ENCODE measurements at places on chromosomes 4 and X.

DNA sequence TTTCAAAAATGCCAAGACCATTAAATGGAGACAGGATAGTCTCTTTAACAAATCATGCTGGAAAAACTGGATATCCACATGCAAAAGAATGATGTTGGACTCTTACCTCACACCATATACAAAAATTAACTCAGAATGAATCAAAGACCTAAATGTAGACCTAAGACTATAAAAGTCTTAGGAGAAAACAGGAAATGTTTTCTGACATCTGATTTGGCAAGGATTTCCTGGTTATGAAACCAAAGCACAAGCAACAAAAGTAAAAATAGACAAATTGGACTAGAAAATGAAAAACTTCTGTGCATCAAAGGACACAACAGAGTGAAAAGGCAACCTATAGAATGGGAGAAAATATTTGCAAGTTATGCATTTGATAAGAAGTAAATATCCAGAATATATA is 37.6 kb downstream of the ARFIP1 start:
- DNase-seq = no peak

DNA sequence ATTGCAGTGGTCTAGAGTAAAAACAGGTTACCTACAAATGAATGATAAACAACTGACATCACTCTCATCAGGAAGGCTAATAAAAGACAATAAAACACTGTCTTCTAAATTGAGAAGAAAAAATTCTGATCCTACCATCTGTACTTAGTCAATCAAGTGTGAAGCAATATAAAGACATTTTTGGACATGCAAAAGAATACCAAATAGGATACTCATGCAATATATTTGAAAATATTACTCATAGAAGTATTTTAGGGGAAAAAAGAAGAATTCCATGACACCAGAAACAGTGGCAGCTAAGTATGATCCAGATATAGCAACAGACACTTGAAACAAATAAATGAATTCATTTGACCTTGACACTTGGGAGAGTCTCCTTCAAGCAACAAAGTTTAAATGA is 63.8 kb upstream of the FAM120C start:
- DNase-seq = no peak

GRCh38 chr4:1333256-1333655 is 13.8 kb upstream of the UVSSA start:
- DNase-seq = no peak

DNA sequence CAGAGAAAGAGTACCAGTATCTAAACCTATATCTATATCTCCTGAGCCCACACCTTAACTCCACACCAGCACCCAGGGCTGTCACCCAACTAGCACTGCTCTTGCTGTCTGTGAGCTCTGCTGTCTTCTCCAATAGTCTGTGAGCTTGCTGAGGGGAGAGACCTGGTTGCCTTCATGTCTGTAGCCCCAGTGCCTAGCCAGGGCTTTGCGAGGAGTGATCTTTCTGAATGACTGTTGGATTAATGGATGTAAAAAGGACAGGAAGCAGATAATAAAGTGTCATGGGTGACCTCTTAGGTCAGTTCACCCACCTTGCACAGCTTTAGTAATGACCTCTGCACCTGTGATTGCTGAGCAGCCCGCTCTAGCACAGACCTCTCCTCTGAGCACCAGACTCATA is 30.5 kb downstream of the CNGA2 start:
- no peak for DNase-seq

DNA sequence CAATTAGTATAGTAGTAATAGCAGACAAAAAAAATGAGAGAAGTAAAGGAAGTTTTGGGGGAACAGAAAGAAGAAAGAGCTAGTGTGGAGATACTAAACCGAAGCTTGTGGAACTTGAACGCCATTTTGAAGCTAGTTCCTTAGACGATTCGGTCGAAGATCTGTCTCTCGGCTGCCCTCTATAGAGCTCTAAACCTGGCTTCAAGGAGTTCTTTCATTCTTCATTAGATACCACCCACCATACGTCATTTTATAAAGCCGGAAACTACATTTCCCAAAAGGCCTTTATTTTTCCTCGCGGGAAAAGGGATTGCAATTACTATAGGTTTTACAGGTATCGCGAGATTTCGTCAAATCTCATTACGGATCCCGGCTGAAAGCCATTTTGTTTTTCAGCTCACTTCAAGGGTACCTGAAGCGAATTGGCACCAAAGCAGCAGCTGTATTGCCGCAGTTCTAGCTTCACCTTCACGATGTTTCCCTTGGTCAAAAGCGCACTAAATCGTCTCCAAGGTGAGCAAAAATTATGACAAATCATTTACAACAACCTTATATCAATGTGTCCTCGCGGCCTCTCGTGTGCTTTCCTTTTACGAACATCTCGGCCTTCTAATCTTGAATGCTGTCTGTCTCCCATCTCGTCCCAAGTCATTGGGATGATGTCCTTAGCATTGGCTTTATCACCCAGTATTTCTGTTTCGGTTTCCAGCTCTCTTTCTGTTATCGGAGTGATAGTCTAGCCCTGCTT is at the start of gene COX7B:
TSS of gene COX7B (plus strand) at position 388 of the 748 bp plus-strand sequence. CDS start at position 474, 86 bp downstream.
- DNase-seq = peak; percentile 91

- DNase-seq = no peak
Measured at GRCh38 chrX:147322496-147322895, 508.0 kb upstream of the CXorf51A start.

- no peak for DNase-seq
Measured at GRCh38 chr4:41977709-41978108, 3.8 kb upstream of the DCAF4L1 start.

- no peak for DNase-seq
Measured at GRCh38 chrX:47566841-47567240, 5.8 kb downstream of the ARAF start.

DNA sequence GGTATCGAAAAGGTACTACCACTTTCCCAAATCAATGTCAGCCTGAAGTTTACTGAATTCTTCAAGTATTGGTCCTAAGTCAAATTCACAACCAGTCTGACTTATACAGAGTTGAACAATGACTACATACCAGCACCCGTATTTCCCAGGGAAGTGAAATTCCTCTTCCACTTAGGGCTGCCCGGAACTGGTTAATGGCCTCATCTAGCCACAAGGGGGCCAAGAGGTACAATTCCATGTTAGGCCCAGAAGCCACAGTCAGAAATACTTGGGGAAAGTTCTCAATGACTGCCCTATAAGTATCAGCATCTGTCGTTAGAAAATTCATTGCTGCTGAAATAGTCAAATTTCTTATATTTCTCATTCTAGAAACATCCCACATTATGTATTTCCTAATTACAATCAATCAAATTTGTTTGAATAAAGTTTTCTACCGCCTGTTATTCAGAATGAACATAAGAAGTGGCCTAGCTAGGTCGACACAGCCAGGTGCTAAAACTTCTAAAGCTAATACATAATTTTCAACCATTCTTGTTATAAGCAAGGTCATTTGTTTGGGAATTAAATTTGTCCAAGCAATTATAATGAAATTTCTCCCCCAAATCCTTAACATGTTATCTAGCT is 5.6 kb upstream of the PCDH7 start:
- no peak for DNase-seq

DNA sequence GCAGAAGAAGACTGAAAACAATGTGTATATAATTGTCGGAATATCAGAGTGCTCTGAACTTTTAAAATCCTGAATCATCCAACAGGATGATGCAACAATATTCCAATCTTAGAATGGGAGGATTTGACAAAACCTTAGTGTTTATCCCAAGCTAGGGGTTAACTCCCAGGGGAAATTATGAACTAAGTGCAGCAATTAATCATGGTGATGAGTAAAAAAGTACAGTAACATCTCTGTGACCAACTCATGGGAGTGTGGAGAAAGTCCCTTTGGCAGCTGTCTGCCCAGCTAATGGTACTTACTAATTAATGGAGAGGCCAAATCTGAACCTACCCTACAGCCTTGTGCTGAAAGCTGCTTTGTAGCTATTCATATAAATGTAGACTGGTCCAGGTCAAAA is 257.6 kb upstream of the DDX53 start:
- DNase-seq = no peak

- no peak for DNase-seq
Measured at GRCh38 chrX:100381619-100382018, 28.5 kb downstream of the PCDH19 start.

DNA sequence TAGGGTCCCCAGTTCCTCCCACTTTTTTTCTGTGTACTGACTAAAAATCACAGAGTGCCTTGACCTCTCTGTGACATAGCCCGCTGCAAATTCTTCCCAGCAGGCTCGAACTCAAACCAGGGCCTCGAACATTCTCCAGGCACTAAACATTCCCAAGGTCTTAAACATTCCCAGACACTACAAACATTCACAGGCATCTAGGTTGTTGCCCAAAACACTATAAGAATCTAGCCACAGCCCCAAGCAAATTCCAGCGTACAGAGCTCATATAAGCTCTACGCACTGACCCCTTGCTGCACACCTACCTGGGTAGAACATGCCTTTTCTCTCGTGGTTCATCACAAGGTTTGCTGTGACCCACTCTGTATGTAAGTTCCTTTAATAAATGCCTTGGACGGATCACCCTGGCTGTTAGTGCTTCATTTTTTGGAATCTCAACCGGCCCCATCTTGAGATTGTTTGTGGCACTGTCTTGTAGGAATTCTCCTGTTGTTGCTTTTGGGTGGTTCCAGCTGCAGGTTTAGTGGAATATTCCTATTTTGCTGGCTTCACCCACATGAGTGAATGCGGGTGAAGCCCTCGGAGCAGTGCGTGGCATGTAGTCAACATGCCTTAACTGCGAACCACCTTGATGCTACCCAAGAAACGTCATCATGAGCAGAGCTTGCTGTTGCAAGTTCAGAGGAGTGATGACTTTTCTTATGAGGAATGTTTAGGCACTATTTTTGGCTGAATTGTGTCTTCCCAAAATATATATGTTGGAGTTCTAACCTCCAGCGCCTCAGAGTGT is 230.0 kb downstream of the HS3ST1 start:
- DNase-seq = no peak

GRCh38 chrX:372856-373640 is 13.7 kb downstream of the PPP2R3B start:
- DNase-seq = no peak

DNA sequence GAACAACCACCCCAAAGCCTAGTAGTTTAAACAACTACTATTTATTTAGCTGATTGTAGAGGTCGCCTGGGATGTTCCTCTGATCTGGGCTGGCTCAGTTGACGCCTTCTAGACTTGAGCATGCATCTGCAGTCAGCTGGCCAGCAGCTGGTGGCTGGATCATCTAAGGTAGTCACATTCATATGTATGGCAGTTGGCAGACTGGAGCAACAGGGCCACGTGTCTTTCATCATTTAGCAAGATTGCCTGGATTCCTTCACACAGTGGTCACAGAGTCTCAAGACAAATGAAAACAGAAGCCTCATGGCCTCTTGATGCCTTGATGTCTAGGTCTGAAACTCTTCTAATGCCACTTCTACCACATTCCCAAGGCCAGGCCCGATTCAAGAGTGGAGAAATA is 220.6 kb upstream of the S100G start:
- DNase-seq = no peak

- DNase-seq = no peak
Measured at GRCh38 chrX:113124693-113125092, 284.1 kb upstream of the AMOT start.

DNA sequence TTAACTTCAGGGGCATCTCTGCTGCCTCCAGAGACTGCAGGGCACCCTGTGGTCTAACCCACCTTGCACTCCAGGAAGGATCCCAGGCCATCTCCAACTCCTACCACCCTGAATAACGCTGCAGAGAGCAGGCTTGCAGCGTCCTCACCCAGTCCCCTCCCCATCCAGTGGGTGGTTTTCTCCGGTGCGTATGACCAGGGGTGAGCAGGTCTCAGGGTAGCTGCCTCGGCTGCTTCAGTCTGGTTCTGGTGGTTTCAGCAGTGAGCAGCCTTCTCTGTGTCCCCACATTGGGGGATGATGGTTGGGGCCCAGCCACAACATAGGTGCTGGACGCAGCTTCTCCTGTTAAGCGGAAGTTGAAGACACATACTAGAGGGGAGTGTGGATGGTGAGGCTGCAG is 38.6 kb upstream of the SORCS2 start:
- no peak for DNase-seq

DNA sequence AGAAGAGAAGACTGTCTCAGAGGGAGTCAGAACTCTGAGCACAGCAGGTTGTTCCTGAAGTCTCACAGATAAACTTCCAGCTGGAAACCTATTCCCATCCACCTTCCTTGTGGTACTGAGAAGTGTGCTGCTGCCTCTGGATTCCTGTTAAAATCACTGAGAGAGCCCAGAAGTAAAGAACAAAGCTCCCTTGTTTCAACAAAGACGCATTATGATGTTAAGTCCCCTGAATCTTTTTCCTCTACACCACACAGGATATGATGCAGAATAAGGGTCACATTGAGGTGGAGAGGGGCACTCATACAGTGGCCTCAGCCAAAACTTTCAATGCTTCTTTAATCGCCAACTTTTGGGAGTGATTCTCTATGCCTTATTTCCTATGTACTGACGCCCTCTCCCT is 321.0 kb downstream of the OPHN1 start:
- DNase-seq = no peak

GRCh38 chr4:3304831-3305609 is 12.2 kb downstream of the RGS12 start:
- DNase-seq = no peak

- no peak for DNase-seq
Measured at GRCh38 chr4:174593701-174594100, 71.4 kb upstream of the HPGD start.

- no peak for DNase-seq
Measured at GRCh38 chr4:174211622-174212044, 71.8 kb downstream of the FBXO8 start.

DNA sequence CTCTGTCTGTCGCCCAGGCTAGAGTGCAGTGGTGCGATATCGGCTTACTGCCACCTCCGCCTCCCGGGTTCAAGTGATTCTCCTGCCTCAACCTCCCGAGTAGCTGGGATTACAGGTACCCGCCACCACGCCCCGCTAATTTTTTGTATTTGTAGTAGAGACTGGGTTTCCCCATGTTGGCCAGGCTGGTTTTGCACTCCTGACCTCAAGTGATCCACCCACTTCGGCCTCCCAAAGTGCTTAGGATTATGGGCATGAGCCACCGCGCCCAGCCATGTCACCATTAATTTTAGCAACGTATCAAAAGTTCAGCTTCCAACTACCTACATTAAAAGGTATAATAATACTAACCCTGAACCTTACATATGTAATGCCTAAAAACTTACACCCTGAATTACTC is 940 bp upstream of the UTP3 start:
- DNase-seq = peak; percentile 19

DNA sequence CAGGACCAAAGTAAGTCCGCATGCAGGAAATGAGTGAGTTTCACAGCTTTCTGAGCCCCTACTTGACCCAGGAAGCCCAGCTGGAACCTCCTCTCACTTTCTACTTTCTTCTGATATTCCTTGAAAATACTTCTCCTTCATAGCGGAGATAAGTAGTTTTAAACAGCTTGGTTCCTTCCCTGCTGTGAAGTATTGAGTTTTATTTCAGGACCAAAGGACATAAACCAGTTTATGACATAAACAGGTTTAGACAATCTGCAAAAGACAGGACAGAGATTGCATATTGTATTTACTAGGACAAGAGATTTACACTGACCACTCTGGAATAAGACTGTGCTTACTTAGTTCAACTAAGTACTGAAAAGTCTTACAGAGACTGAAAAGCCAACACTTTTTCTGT is 54.8 kb downstream of the PAGE2 start:
- no peak for DNase-seq

- no peak for DNase-seq
Measured at GRCh38 chrX:113974881-113975280, 609.0 kb upstream of the HTR2C start.
